ENCODE measurements at places on chromosomes 2 and 18.

- DNase-seq: no peak
Measured at GRCh38 chr2:203679401-203679800, 27.0 kb upstream of the CD28 start.

DNA sequence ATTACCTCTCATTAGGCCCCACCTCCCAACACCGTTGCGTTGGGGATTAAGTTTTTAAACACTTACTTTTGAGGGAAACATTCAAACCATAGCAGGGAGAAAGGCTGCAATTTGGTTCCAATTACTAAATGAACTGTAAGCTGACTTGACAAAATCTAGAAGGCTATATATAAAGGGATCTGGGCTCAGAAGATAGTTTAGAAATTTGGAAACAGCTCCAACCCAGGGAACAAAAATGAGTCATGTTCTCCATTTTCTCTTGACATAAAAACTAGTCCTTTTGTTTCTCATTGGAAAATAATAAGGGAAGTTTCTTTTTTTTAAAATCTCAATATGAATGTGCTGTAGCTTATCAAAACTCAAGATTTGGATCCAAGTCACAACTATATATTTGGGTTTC is 17.5 kb downstream of the MOGAT1 start:
- no peak for DNase-seq

- DNase-seq: no peak
Measured at GRCh38 chr2:86445436-86445835, 4.3 kb downstream of the KDM3A start.

DNA sequence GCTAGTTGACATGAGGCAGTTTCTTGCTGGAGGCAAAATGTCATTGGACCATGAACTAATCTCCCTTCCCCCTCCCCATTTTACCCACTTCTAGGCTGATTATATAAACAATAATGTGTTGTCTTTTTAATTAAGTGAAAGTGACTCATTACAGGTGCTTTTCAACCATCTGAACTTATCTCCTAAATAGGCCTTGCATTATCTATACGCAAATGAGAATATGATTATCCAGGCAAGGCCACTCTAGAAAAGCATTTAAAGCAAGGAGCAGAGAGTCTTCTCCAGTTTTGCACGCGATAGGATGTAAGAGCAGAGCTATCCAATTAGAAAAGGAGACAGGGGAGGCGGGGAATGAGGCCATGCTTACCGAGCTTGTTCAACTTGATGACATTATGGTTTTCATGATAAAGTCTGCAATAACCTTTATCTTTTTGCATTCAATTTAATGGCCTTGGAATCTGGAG is 286.1 kb upstream of the SIX3 start:
- DNase-seq: no peak

DNA sequence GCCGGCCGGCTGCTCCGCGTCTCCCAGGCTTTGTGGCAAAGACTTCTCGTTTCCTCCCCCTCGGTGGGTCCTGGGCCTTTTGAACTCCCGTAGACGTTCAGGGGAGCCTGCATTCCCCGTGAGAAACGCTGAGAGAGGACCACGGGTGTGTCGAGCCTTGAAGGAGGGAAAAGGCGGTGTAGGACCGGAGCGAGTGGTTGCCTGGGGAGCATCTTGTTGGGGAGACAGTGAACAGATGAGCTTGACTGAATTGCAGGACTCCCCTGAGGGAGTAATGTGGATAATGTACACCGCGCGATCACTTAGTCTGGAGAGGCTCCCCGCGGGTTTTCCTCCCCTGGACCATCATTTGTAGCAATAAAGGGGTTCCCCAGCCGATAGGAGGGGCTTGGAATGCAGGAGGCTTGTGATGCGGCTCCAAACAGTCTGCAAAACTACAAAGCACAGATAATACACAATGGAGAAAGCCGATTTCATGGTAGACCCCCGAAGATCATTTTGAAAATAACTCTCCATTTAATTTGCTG is 769 bp downstream of the ALMS1 start:
- DNase-seq: no peak

DNA sequence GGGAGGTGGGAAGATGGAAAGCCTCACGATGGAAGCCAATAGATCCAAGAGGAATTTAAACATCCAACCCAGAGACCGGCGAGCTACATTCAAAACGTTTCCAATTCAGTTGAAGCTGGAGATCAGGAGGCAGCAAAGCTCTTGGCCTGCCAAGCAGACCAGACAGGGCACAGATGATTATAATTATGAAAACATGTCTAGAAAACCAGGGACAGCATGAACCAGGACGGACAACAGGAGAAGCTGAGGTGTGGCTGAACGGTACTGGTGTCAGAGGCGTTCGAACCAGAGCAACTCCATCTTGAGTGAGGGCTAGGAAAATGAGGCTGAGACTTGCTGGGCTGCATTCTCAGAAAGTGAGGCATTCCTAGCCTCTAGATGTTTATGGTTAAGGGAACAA is 102.2 kb upstream of the CCDC150 start:
- no peak for DNase-seq

DNA sequence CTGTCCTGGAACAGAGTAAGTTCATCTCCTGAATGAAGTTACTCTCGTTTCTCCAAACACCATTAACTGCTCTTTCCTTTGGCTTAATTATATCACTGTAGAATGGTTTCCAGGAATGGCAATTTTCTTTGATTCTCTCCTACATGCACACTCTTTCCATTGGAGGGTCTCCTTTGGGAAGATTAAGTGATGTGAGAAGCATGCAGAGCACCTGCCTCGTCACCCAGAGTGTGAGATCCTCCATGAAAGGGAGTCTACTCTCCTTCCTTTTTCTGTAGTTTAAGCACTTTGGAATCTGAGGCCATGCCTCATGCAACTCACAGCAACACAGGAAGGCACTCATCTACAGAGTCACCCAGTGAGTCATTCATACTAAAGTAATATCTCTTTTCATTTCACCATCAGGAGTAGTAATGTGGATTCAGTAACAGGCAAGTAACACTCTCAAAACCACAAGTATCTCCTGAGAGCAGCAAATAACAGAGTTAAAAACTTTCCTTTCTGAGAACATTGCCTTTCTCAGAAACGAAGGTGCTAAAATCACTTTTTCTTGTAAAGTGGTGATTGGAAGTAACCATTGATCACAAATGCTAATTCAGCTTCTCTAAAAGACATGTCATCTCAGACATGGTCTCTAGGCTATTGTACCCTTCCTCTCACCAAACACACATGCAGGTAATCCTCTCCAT is 52.8 kb upstream of the IL1RL1 start:
- peak; percentile 93 for DNase-seq

GRCh38 chr2:209960045-209960444 is 42.4 kb upstream of the RPE start:
- no peak for DNase-seq

GRCh38 chr2:13560322-13560721 is 843.6 kb downstream of the TRIB2 start:
- DNase-seq: no peak

DNA sequence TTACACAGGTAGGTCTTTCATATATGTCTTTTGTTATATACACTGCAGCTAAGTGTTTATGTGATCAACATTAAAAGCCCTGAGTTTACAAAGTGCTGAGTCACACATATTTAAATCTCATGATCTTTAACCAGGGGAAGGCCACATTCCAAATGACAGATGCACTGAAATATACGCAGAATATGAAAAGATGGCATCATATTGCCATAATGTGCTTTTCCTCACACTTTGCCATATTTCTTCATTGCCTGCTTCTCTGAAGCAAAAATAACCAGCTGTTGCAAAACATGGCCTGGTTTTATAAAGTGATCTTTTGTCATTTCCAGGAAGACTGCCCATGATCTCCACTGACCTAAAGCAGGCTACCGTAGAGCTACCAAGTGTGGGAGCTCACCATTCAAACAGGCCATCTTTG is 93.5 kb upstream of the MAPRE2 start:
- peak; percentile 42 for DNase-seq

GRCh38 chr2:16632598-16632997 is 33.0 kb downstream of the CYRIA start:
- DNase-seq: no peak

DNA sequence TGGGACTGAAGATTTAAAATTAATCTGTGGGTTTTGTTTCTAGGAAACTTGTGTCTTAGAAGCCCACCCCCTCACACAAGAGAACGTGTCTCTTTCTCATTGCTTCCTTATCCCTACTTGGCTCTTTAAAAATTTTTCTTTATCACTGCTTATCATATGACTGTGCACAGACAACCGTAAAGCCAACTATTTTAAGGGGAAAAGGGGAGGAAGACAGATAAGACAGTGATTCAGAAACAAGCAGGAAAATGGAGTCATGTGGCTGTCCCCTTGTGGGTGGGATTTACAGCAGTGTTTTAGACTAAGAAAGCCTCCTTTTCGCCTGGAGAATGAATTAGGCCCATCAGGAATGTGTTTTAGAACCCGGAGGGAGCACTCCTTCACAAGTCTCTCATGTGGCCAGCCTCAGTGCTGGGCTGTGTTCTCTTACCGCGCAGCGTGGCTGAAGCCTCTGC is 17.6 kb downstream of the PRKCE start:
- no peak for DNase-seq

DNA sequence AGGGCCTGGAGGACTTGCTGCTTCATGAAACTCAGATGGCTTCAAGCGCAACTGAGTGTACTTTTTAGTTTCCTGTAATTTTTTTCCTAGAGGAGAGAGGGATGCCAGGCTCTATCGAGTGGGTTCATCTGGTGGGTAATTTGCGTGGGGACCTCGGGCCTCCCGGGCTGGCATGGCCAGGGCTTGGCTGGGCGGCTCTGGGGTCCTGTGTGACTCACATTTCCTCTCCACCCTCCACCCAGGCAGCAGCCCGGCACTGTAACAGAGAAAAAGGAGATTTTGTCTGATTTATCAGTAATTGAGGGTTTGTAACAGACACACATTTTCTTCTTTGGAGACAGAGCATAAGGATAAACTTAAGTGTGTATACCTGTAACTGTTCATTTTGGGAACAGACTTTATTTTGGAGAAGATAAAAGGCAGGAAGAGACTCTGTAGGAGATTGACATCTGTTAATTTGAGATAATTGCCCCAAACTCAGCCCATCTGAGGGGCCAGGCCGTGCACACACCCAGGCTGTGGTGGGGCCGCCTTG is 64.3 kb downstream of the NFATC1 start:
- DNase-seq: no peak

- DNase-seq: no peak
Measured at GRCh38 chr2:133266041-133266925, 302.0 kb downstream of the NCKAP5 start.

DNA sequence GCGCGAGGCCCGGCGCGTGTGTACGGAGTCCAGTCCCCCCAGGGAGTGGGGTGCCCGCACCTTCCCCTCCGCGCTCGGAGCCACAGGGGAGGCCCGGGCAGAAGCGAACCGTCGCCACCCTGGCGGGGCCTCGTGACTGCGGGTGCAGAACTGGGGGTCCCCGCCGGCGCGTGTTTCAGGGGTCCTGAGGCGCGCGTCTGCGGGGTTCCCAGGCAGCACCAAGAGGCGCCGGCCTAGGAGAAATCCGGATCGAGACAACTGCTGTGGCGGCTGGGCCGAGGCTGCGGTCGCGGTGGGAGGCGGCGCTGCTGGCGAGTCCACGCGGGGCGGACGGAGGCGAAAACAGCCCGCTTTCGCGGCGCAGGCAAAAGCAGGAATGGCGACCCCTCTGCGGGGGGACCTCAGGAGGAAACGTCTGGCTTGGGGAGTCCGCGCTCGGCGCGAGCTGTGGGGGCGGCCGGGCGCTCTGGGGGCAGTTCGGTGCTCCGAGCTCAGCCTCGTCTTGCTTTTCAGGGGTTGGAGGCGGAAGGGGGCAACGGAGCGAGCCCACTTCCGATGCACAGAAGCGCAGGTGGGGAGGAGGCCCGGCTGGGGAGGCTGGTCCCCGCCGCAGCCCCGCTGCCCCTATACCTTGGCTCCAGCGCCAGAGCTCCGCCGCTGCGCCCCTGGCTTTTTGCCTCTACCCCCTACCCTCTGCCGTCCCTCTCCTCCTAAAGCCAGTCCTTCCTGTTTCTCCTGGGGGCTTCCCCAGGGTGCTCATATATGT is 81.5 kb upstream of the LDLRAD4 start:
- DNase-seq: no peak

DNA sequence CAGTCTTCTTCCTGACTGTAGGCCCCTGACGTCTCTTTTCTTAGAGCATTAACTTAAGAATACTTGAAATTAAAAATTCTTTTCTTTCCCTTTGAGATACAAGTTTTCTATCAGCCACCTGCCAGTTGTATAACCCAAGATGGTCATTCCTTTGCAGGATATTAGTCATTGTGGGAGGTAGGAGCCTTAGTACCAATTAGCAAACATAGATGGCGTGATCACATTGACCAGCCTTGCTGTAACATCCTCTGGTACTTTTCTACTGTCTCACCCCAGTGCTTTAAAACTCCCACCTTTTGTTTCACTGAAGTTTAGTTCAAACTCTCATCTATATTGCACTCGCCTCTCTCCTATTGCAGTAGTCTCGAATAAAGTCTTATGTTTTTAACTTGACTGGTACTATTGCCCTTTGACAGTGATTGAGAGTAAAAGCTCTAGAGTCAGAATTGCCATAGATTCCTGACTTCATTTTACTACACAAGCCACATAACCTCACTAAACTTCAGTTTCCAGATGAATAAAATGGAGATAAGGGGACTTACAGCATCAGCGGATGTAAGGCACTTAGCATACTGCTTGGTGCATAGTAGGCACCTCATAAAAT is 74.1 kb downstream of the VRK2 start:
- DNase-seq: no peak

DNA sequence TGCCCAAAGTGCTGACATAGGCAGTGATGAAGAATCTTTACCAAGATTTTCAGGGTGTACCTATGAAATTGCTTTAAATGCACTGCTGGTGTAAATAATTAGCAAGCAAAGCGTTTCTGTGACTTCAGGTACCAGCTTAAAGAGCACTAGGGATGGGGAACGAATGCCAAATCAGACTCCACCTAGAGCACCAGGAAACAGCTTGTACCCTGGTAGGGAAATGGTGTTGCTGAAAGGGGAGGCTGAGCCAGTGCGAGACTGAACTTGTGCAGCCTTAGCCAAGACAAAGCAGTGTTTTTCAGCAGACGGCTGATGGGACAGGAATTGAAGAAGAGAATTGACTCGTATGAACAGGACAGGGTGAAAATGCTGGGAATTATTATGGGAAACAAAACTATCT is 65.6 kb downstream of the TWSG1 start:
- no peak for DNase-seq

DNA sequence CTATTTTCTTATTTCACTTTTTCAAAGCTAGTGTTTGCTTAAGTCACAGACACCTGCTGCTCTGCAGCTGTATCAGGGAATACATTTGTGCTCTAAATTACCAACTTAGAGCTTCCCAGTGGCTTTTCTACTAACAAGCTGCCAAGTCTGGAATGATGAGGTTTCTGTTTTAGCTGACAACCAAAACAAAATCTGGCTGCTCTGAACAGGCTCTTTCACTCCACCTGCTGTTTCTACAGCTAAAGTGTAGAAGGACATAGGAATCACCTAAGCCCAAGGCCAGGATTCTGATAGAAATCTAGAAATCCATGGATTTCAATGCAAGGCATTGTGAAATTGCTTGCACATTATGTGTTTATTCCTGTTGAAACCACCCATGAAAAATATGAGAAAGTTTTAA is 201.2 kb downstream of the SUCLG1 start:
- DNase-seq: no peak

GRCh38 chr2:193581807-193582206 is 1387.1 kb upstream of the TMEFF2 start:
- no peak for DNase-seq
